ENCODE measurements at places on chromosomes 4 and X.

- H3K36me3 ChIP-seq = no peaks in the 10 kb centered on the region
- no peaks in the 10 kb centered on the region for H3K27me3 ChIP-seq
- H3K27ac ChIP-seq = no peak overlapping the region
- H3K4me3 ChIP-seq = no peak overlapping the region
- H3K4me1 ChIP-seq = peaks cover 74% of the 10 kb centered on the region
These were observed 37.7 kb downstream of the ARHGEF9 start for GRCh38 chrX:63747331-63747730.

- DNase-seq = no peak
- H3K4me3 ChIP-seq = no peak overlapping the region
- H3K27ac ChIP-seq = no peak overlapping the region
- H3K4me1 ChIP-seq = no peaks in the 10 kb centered on the region
- H3K36me3 ChIP-seq = no peaks in the 10 kb centered on the region
- peaks cover 3% of the 10 kb centered on the region for H3K27me3 ChIP-seq
These were observed 30.1 kb downstream of the GUCY1A1 start for GRCh38 chr4:155696726-155697125.

DNA sequence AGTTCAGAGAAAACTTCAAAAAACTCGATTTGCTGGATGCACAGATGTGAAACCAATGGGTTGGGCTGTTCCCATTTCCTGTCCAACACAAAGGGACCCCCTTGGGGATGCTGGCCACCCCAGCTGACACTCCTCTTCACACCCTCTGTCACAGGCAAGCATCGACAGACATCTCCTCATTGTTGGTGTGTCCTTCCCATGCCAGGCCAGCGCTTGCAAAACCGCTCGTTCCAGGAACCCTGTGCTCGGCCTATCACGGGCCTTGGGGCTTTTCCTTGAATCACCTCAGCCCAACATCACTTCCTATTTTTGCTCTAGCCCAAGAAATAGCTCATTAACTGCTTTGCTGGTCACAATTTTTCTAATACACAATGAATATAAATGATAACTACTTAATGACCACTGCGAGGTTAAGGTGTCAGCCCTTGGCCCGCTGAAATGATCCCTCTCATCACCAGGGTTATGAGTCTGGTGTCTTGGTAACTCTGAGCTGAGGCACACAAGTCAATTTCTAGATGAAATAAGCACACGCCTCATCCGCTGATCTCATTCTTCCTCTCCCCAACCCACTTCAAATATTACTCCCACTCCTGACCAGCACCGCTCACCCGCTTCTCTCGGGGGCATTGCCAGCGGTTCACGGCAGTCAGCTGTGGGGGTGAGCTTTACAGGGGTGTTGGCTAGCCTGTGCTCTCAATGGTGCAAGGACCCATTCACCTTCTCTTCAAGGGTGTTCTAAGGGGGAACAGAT is 32.3 kb downstream of the BCOR start:
- peaks cover 4% of the 10 kb centered on the region for H3K36me3 ChIP-seq
- H3K27ac ChIP-seq = peak overlapping the region; percentile 77
- H3K4me3 ChIP-seq = peak overlapping the region; percentile 70
- H3K27me3 ChIP-seq = no peaks in the 10 kb centered on the region
- peaks cover 24% of the 10 kb centered on the region for H3K4me1 ChIP-seq

GRCh38 chrX:1749499-1749898 is 134.6 kb downstream of the ASMT start:
- peaks cover 51% of the 10 kb centered on the region for H3K36me3 ChIP-seq
- H3K27me3 ChIP-seq = no peaks in the 10 kb centered on the region
- H3K27ac ChIP-seq = no peak overlapping the region
- no peak overlapping the region for H3K4me3 ChIP-seq
- H3K4me1 ChIP-seq = no peaks in the 10 kb centered on the region
